A549 treated with GW870086 at 1 μM for 4 hours (cell line): ENCODE measurements at places on chromosomes 3 and 15. TPM values are rescaled to one million over a fixed set of nuclear protein-coding genes. Genes with fewer than 3 reads are reported as not detected.

P2RY12 gene
- total RNA-seq = not detected in 5 replicates

CDHR4 gene
- total RNA-seq = 0.21 to 0.52 TPM (median 0.32 TPM) in 4 of 5 replicates, not detected in the other

MYL3 gene
- 0.35 TPM in 1 of 5 replicates, not detected in the others for total RNA-seq

DPPA4 gene
- total RNA-seq = not detected in 5 replicates

C3orf33 gene
- 6.6 to 7.6 TPM (median 6.9 TPM) in 5 replicates for total RNA-seq

EIF2B5 gene
- 25.0 to 31.4 TPM (median 27.9 TPM) in 5 replicates for total RNA-seq

TRAIP gene
- total RNA-seq = 9.2 to 14.6 TPM (median 12.7 TPM) in 5 replicates

CHRFAM7A gene
- total RNA-seq = 5.4 to 7.9 TPM (median 7.6 TPM) in 5 replicates

UBL7 gene
- 36.7 to 42.8 TPM (median 39.6 TPM) in 5 replicates for total RNA-seq

TMEM158 gene
- 9.5 to 15.3 TPM (median 12.9 TPM) in 5 replicates for total RNA-seq

METTL6 gene
- total RNA-seq = 25.0 to 33.9 TPM (median 28.1 TPM) in 5 replicates

RNF123 gene
- total RNA-seq = 10.2 to 15.0 TPM (median 13.6 TPM) in 5 replicates

CYP19A1 gene
- total RNA-seq = 0.17 to 0.45 TPM (median 0.33 TPM) in 4 of 5 replicates, not detected in the other

HRH1 gene
- total RNA-seq = 7.8 to 9.8 TPM (median 8.3 TPM) in 5 replicates
